ENCODE measurements at places on chromosomes 12 and 14.
A peak's percentile ranks its signal among the peaks of the same experiment; 100 is the strongest.

- DNase-seq = peak; percentile 79
Measured at GRCh38 chr12:1171657-1172408, 180.8 kb downstream of the ERC1 start.

GRCh38 chr12:67649570-67650387 lies 1.2 kb downstream of the DYRK2 start:
- peak; percentile 34 for DNase-seq

- no peak for DNase-seq
Measured at GRCh38 chr12:86600664-86601231, 344.6 kb upstream of the MGAT4C start.

GRCh38 chr14:81206115-81206514 lies 14.6 kb downstream of the GTF2A1 start:
- no peak for DNase-seq

- DNase-seq = no peak
Measured at GRCh38 chr14:71175491-71175890, 268.2 kb downstream of the PCNX1 start.

GRCh38 chr12:122841544-122842321 lies 6.5 kb downstream of the HIP1R start:
- no peak for DNase-seq

GRCh38 chr12:50251619-50252252 lies 31.6 kb downstream of the LIMA1 start:
- DNase-seq = no peak

DNA sequence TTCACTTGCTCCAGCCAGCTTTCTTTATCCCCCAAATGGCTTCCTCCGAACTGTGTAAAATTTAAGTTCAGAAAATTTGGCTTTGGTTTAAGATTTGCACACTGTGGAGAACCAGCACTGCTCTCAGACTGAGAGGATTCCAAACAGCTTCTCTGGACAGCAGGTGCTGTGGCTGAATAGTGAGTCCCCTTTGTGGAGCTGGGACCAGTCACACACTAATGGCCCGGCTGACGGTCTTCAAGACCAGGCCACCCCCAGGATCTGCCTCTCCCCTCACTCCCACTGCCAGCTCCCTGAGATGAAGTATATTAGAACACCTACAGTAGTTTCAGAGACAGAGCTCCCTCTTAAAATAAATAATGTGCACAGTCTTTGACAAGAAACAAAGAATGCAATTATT lies 267.3 kb downstream of the BCAT1 start:
- DNase-seq = no peak

GRCh38 chr12:3117144-3117581 lies 40.0 kb downstream of the TSPAN9 start:
- DNase-seq = no peak

DNA sequence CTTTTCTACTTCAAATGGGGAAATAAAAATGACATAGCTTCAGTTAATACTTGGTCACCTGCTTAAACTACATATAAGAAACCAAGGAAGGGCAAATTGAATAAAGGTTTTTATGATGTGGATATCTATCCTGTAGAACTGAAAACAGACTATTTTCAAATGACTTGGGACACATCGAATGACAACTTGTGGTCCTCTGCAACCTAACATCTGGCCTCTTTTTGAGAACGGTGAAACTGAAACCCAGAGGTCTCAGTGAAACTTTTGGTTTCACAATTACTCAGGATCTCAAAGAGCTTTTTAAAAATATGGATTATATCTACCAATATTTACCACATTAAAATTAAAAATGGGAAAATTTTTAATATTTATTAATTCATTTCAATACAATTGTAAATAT lies 65.2 kb downstream of the PPP2R5E start:
- DNase-seq = no peak

DNA sequence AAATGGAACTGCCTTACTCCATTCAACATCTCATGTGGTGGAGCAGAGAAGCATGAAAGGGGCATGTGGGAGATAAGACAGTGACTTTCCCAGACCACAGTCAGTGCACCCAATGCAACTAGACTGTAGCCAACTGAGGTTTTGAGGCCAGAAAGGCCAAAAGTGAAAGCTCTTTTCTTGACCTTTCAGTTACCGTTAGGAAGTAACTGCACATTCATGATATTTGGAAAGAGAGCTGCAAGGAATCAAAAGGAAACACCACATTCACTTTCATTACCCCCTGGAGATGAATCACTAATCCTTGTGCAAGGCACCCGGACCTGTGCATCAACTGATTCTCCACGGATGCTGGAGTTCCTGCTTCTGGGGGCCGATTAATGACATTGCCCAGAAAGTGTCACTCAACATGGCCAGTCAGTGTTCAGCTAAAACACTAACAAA lies 72.9 kb upstream of the ELK3 start:
- no peak for DNase-seq

GRCh38 chr12:110249716-110250225 lies 31.3 kb upstream of the ATP2A2 start:
- DNase-seq = no peak

DNA sequence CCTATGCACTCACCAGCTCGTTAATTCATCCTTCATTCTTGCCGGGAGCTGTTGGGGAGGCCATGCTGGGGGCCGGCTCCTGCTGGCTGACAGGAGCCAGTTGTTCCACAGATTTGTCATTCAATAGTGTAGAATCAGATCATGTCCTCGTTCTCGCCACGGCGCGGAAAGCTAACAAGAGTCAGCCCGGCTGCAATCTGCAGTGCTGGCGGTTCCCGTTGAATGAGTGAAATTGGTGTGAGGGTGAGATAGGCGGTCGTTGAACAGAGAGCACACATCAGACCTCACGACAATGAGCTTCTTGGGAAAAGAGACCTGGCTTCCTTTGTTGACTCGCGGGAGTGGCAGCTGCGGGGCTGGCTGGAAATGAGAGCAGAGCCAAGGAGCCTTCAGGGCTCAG lies 57.5 kb downstream of the KIF26A start:
- DNase-seq = peak; percentile 45

DNA sequence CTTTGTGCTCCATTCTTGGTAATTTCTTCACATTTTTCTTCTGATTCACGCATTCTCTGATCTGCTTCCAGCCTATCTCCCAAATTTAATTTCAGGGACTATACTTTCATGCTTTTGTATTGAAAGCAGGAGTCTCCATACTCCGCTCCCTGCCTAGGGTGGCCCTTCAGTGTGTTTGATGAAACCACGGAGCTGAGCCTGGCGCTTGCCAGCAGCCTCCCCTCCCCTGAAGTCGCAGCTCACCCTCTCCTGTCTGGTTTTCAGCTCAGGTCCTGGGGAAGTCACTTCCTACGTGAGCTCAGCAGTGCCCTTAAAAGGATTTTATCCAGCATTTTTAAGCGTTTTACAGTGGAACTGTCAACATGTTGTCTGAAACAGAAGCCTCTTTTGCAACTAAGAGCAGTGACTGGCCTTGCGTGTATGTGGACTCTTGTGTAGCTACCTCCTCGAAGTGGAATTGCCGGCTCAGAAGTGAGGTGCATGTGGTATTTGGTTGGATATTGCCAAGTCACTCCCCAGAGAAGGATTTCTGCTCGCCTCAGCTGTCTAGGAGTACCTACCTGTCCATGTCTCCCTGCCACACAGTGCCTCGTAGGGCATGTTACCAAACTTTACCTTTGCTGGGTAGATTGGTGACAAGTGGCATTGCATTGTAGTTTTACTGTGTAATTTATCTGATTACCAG lies 78.5 kb downstream of the TESC start:
- no peak for DNase-seq

GRCh38 chr12:66049538-66050282 lies 80.8 kb downstream of the LLPH start:
- DNase-seq = no peak

DNA sequence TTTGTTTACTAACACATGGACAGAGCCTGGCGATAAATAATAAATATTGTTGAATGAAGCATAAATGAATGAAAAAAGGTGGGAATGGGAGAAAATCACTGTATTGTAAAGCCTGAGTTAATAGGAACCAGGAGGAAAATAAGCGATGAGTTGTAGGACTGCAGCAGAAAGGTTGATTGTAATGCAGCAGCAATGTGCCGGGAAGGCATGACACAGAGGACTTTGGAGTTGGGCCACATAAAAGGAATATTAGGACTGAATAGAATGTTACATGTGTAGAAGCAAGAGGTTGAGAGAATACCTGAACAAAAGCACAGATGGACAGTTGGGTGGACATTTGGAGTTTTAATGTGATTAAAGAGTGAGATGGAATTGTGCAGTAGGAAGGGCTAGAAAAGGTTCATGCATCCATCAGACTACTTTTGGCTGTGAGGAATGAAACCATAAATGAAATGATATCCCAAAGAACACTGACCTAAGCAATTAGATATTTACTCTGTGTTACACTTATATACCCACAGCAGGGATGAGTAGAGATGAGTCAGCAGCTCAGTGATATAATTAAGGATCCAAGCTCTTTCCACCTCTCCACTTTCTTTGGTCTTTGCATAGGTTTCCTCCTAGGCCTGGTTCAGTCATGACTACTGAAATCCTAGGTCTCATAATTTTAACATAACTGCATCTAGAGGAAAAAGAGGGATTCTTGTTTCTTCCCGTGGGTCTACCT lies 55.4 kb downstream of the CCER1 start:
- no peak for DNase-seq

- DNase-seq = no peak
Measured at GRCh38 chr12:98256830-98257229, 258.6 kb upstream of the TMPO start.

- no peak for DNase-seq
Measured at GRCh38 chr12:33560653-33561208, 121.1 kb upstream of the SYT10 start.

GRCh38 chr12:20140751-20141150 lies 227.6 kb upstream of the PDE3A start:
- no peak for DNase-seq

DNA sequence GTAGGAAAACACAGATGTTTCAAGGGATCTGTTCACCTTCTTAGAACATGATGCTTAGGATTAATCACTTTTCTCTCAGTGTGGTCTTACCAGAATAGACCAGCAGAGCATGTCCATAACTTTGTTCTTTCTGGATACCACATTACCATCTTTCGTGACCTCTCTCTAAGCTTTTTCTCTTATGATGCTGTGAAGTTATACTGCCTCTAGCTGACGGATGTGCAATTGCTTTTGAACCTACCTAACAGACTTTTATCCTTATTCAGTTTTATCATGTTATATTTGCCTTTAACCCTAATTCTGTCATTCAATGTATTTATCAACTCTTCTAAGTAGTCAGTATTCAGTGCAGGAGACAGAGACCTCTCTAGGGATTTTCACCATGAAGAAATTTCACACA lies 246.7 kb downstream of the DACT1 start:
- no peak for DNase-seq

DNA sequence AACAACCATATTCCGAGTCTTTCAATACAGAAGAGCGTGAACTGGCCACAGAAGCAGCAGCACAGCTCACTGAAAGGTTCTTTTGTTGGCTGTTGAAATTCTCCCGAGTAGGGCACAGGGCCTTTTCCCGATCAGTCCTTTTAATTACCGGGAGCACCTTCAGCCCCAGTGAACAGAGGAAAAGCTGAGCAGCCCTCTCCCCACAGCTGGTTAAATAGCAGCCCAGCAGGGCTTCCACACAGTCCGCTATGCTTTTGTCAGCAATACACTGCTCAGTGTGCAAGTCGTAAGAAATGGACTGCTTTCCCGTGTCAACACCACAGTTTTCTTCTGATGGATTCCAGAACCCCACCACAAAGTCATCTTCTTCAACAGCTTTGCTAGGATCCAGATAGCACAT lies 61.3 kb downstream of the DICER1 start:
- DNase-seq = no peak

- DNase-seq = no peak
Measured at GRCh38 chr12:8628731-8629130, 16.1 kb upstream of the AICDA start.

DNA sequence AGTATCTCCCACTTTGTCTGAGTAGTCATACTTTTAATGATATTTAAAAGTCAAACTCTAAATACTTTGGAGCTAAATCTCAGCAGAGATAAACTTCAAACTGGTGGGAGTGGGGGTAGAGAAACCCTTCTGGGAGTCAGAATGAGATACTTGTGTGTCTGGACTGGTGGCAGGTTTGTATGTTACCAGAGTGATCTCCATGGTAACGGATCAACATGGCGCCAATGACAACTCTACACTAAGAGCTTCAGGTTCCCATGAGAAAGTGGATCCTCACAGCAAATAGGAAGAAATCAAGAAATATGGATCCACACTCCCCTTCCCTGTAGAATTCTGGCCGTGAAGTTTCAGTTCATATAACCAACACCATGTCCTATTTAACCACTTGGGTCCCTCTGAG lies 121.9 kb downstream of the ETV6 start:
- no peak for DNase-seq

DNA sequence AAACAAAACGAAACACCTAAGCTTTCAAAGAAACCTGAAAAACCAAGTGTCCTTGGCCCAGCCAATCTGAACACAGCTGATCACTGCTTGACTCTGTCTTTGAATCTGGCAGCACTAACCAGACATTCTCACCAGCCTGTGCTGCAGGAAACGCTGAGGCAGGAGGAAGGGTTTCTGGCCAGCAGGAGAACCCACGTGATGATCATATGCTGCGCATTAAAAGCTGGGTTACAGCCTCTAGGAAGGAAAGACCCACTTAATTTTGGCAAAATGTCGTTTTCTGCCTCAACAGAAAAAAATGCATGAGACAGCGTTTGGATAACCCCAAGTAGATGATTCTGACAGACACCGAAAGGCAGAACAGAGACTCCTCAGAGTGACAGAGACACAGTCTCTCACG lies 9.8 kb downstream of the APPL2 start:
- DNase-seq = no peak

DNA sequence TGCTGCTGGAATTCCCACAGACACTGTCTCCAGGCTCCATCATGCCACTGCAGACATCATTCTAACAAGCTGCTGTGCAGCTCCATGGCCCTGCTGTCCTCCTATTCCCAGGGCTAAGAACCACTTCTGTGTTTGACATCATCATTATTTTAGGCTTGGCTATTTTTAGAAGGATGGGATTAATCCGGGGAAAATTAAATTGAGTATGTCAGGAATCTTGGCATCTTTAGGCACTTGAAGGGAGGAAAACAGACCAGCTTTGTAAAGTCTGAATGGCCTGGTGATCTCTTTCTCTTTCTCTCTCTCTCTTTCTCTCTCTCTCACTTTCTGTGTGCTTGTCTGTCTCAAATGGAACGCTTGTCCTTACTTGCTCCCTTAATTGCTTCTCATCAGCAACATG lies 568.3 kb upstream of the FLRT2 start:
- DNase-seq = peak; percentile 94
